ENCODE measurements at places on chromosomes 2 and 18.

DNA sequence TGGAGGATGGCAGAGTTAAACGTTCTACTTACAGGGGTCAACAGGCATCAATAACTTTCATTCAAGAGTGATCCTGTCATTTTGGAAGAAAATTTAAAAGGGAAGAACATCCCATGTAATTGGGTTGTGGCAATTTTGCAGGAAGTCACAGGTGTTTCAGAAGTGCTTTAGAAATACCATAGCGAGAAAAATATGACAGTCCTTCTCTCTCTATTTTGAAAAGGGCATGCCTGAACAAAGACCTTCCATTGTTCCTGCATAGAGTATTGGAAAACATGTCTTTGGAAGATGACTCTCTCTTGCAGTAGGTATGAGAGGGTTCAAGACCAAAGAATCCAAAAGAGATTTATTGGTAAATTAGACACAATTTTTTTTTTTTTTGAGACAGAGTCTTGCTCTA, 81.8 kb upstream of the SERTAD2 start:
- DNase-seq: no peak

GRCh38 chr2:237864940-237865622, 5.7 kb downstream of the RAMP1 start:
- DNase-seq: no peak

DNA sequence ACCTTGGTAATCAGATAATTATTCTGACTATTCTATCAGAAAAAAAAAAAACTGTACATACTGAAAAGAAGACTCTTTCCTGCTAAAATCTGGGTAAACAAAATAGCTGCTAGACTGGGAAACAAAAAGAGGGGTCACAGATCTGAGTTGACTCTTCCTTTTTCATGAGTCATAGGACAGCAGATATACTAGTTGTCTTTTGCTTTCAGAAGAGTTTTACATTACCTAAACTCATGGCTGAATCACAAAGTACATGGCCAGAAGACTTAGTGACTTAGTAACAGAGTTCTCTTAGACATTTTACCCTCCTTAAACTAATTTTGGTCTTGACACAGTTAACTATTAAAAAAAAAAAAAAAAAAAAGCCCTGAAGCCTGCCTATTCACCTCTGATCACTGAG, 834.0 kb upstream of the FSHR start:
- no peak for DNase-seq

DNA sequence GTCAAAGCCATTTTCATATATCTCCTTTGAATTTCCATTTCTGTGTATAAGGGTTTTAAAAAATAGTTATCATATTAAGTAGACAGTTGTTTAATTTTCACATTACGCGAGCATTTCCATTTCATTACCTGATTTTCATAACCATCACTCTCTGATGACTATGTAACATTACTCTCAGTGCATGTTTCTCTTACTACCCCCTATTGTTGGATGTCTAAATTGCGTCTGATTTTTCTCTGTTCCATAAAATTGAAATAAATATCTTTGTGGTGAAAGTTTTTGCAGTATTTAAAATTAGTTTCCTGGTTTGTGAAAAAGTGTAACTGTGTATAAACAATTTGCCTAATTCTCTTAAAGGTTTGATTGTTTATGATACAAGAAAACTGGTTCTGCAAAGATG, 123.8 kb downstream of the MYO1B start:
- DNase-seq: no peak

GRCh38 chr2:64841461-64841860, 147.7 kb upstream of the SLC1A4 start:
- no peak for DNase-seq

GRCh38 chr2:106638580-106638979, 151.4 kb downstream of the CD8B2 start:
- no peak for DNase-seq

DNA sequence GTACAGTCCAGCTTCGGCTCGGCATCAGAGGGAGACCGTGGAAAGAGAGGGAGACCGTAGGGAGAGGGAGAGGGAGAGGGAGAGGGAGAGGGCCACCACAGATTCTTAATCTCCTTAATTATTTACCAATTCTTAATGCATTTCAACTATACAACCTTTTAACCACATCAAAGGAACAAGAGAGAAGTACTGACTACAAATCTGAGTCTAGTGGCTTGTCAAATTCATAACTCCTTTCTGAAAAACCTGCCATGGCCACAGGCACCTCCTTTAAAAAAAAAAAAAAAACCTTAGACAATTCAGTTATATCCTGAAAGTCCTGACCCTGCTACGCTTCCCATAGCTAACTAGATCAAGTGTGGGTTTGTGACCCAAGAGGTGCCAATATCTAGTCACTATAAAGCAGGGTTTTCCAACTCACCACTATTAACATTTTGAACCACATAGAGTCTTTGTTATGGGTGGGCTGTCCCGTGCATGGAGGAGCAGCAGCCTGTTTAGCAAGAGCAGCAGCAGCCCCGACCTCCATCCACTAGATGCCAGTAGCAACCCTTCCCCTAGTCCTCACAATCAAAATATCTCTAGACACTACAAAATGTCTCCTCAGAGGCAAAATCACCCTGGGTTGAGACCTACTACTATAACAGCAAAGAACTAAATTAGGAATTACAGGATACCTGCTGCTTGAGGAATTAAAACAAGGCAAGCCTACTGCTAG, 6.8 kb downstream of the ESCO1 start:
- DNase-seq: no peak

- no peak for DNase-seq
These were observed 39.8 kb downstream of the PIAS2 start for GRCh38 chr18:46877329-46877987.

DNA sequence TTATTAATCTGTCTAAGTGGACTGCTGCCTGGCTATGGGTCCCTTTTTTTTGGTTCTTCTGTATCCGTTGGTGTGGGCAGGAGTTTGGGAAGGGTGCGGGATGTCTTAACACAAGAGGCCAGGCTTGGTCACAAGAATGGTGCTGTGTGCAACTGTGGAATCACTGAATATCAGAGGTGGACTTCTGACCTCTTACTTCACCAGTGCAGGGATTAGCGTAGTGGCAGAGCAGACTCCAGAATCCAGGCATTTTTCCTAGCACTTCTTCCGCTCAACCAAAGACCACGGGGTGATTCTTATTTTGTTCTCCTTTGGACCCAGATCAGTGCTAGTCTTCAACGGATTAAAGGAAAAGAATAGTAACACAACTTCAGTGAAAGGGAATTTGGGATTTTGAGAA, 254.3 kb upstream of the TNP1 start:
- no peak for DNase-seq

GRCh38 chr2:72914206-72914559, 3.1 kb upstream of the EMX1 start:
- DNase-seq: no peak

- DNase-seq: no peak
These were observed 226.3 kb downstream of the KIAA1328 start for GRCh38 chr18:37055137-37055802.
